ENCODE measurements at places on chromosomes 4 and X.

GRCh38 chr4:188295899-188296298 lies 156.7 kb downstream of the TRIML1 start:
- DNase-seq, result no peak

- no peak for DNase-seq
Measured at GRCh38 chrX:56728321-56728720, 722 bp upstream of the NBDY start.

GRCh38 chr4:159107203-159107925 lies 4.5 kb downstream of the RAPGEF2 start:
- DNase-seq, result no peak

- no peak for DNase-seq
Measured at GRCh38 chr4:184437565-184438265, 36.6 kb downstream of the IRF2 start.

- no peak for DNase-seq
Measured at GRCh38 chr4:183183906-183184535, 85.0 kb downstream of the WWC2 start.

DNA sequence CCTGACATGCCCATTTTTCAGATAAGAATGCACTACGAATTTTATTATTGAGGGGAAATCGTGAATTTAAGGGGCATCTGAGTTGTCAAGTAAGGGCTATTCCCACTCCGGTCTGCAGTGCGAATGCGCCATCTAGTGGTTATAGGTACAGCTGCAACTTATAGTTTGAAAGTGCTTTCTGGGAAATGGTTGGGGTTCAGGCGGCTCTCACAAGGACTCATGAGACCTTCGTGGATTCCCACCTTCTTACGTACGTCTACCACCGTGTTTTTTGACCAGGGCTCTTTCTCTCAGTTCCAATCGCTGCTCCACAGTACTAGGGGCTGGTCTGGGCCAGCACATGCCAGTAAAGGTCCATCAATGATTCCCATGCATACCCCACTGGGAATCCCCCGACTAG lies 12.3 kb downstream of the MSL3 start:
- DNase-seq, result peak; percentile 19

- no peak for DNase-seq
Measured at GRCh38 chrX:136347706-136348105, 46.9 kb downstream of the ADGRG4 start.

GRCh38 chr4:183244506-183244905 lies 75.6 kb downstream of the CLDN22 start:
- no peak for DNase-seq

DNA sequence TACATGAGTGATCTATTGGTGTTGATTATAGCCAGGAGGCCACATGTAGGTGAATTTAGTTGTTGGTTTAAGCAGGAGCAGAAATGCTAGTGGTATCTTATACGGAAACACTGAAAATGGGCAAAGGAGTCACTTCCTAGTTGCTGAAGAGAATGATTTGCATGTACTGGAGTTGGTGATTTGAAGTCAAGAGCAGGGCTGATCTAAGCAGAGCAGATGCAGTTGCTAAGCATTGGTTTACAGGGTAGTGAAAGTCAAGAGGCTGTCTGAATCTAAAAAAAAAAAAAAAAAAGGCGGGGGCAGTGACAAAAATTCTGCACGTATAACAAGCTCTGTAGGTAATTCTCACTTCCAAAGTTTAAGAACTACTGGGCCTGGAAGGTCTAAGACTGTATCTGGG lies 90.4 kb upstream of the HPRT1 start:
- DNase-seq, result no peak

GRCh38 chr4:5385741-5386311 lies 322.5 kb downstream of the EVC2 start:
- no peak for DNase-seq

DNA sequence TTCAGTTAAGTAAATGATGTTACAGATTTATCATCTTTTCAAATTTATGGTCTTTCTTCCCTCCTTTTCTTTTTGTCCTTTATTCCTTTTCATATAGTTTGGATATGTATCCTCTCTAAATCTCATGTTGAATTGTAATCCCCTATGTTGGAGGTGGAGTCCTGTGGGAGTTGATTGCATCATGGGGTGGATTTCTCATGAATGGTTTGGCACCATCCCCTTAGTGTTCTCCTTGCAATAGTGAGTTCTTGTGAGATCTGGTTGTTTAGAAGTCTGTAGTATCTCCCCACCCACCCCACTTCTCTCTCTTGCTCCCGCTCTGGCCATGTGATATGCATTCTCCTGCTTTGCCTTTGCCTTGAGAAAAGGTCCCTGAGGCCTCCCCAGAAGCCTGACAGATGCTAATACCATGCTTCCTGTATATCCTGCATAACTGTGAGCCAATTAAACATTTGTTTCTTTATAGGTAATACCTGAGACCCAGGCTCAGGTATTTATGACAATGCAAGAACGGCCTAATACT lies 236.7 kb downstream of the PRDM5 start:
- no peak for DNase-seq
